ENCODE measurements at places on chromosomes 1 and 21. TPM values are rescaled to one million over a fixed set of nuclear protein-coding genes. Genes with fewer than 3 reads are reported as not detected.

DNA sequence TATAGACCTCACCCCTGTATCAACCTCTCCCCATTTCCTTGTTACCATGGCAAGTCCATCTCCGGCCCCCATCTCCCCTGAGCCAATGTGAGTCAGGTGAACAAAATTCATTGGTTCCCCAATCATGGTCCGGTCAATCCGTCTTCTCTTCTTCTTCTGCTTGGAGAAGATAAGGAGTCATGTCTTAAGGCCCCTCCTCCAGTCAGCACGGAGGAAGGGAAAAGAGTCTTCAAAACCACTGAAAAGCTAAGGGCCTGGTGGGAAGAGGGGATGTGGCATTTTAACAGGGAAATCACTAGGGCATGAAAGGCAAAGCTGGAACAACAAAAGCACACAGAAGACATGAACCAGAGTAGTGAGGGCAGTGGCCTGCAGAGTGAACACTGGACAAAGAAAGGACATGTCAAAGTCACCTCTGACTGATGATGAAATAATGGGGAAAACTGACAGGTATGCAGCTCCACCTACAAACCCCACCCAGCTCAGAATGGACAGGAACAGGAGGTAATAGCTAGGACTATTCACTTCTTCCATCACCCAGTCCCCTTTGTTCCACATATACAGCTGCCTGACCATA, 4.4 kb downstream of the CDC42SE1 start:
- DNase-seq, result no peak

The WLS gene
- total RNA-seq, result 30.5 TPM

GRCh38 chr1:92853299-92853698, 21.5 kb downstream of the RPL5 start:
- DNase-seq, result no peak

The G0S2 gene
- total RNA-seq, result 2.4 TPM

DNA sequence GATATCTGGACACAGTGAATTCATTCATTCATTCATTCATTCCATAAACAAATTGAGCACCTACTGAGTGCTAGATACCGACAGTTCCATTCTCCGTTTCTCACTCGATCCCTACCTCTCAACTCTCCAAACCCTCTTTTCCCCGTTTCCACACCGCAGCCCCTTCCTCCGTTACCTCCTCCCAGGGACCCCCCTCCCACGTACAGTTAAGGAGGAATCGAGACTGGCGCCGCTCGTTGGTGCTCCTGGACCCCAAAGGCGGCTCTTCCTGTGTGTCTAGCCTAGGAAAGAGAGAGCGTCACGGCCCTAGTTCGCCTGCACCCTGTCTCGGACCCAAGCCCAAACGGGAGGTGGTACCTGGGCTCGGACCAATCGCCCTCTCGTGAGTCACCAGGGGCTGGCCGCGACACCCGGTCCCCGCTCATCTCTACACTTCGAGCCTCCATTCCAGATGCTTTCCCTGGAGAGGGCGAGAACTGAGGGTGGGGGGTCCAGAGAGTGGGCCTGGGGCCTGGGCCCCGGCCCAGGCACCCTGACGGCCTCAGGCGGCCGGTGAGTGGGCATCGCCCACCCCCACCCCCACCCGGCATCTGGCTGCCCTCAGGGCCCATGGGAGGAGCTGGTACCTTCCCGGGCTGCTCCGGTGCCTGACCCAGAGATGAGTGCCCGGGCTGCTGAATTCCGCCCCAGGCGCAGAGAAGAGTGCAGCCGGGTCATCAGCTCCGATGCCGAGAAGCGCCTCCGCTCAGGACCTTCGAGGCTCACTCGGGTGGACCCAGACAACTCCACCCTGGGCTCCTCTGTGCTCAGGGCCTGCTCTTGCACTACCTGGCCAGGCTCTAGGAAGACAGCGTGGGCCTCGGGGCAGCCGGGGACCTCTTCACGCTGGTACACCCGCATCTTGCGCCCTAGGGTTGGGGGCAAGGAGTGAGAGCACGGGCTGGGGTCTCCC, 4.9 kb downstream of the ARHGEF19 start:
- no peak for DNase-seq

- no peak for DNase-seq
Measured at GRCh38 chr1:199639453-199639852, 388.1 kb upstream of the NR5A2 start.

DNA sequence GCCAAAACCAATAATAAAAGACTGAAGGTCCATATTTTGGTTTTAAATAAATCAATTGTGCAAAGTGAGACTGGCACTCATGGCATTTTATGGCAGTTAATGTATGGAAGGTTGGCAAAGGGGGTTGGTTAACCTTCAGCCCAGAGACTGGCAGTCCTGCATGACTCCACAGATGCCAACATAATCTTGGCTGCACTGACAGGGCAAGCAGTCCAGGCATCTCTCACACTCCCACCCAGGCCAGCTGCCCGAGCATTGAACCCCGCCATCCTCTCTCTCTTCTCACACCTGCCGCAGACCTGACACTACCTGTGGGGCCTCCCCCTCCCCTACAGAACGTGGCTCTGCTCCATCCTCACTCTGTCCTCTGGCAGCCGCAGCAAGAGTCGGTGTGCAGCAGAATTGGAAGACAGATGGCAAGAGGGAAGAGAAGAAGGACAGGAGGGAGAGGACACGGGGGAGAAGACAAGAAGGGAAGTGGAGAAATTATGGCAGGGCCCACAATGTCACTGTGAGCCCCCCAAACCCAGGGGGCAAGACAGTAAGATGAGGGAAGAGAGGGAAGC, 43.7 kb downstream of the ITPKB start:
- no peak for DNase-seq

The CAMK2N1 gene
- 44.6 TPM for total RNA-seq

The ASAP3 gene
- total RNA-seq, result 17.6 TPM

The KCNK1 gene
- total RNA-seq, result 57.6 TPM

The BTG3 gene
- total RNA-seq, result 21.1 TPM

GRCh38 chr1:228265167-228265566, 57.3 kb downstream of the OBSCN start:
- DNase-seq, result no peak

DNA sequence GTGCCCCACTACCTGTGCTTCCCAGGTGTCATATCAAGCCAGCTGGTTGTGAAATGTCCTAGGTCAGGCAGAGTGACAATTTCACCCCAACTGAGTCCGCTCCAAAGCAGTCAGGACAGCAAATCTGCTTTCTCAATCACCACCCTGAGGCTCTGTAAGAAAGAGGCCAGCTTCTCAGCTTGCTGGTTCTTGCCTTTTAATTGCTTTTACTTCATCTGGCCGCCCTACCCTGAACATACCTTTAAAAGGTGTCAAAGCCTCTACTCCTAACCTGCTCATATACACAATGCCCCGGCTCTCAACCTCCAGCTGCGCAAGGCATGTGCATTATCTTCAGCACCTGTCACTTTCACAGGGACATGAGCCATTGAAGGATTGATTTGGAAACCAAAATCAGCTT, 581.6 kb downstream of the NPHP4 start:
- DNase-seq, result no peak

GRCh38 chr1:55150880-55151588, 64.1 kb downstream of the USP24 start:
- no peak for DNase-seq

- no peak for DNase-seq
Measured at GRCh38 chr21:38806942-38807284, 1.2 kb downstream of the ETS2 start.

DNA sequence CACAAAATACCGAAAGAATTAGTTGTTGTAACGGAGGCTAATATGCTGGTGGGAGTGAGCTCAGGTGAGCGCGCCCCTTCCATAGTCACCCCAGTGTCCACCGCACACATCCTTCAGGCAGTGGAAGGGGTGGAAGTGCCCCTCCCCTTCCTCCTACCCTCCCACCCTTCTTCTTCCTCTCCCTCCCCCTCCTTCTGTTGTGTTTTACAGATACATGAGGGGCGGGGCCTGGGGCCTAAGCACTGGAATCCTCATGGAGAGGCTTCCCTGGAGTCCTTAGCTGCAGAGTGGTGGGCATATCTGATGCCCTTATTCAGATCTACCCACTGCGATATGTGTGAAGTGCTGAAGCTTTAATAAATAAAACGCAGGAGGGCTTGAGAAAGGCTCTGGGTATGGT, 10.3 kb upstream of the ADARB1 start:
- no peak for DNase-seq

DNA sequence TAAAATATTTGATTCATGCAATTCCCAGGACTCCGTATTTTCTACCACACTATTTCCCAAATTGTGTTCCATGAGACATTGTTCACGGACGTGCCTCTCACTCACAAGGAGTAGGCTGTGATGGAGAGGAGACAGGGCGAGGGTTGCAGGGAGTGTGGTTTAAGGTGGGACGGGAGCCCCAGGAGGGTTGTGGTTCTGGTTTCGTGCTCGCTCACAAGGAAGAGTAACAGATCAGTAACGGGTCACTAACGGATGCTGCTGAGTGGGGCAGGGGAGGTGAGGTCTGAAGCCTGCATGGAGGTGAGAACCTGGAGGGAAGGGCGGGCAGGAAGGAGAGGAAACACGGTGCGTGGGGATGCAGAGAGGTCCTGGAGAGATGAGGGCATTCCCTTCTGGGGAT, 28.8 kb downstream of the TFF3 start:
- no peak for DNase-seq

The RAB25 gene
- 129 TPM for total RNA-seq

The SGIP1 gene
- total RNA-seq, result not detected

The PDZK1IP1 gene
- 8.5 TPM for total RNA-seq

GRCh38 chr1:2226525-2227345, 1.4 kb upstream of the SKI start:
- no peak for DNase-seq

- DNase-seq, result peak; percentile 96
Measured at GRCh38 chr21:45287438-45288391, at the start of gene POFUT2. Gene POFUT2 (minus strand): TSS chr21:45287895. CDS start chr21:45287871, 24 bp downstream.

- DNase-seq, result no peak
Measured at GRCh38 chr1:234256359-234256758, 116.9 kb upstream of the COA6 start.

The RPE65 gene
- total RNA-seq, result not detected

DNA sequence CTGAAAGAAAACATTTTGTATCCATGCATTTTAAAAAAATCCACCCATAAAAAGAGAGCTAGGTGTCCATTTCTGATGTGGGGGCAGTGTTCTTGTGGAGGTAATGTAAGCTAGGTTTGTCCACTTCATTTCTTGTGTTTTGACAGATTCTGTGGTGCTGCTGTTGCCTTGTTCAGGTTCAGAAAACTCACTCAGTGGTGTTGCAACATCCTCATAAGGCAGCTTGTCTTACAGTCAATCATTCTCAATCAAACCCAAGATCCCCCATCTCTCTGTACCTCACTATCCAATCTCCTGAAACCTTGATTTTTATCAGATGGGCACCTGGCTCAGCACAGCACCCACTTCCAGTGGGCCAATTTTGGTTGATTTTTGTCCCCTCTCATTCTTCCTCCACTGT, 94.1 kb downstream of the TENT5C start:
- DNase-seq, result no peak

DNA sequence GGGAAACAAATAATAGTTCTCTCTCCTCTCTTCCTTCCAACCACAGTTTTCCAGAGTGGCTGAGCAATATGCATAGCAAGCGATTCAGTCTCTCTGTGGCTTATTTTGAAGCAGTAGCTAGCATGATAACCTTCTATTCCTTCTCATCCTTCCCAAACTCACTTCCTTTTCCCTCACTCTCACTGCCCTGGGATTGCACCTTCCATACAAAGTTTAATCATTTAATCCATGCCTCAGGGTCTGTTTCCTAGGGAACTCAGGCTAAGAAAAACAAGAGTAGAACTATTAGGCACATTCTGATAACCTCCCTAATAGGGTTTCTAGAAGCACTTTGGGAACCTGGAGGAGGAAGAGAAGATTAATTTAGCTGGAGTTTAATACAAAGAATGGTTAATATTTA, 97.7 kb upstream of the S1PR1 start:
- no peak for DNase-seq
